ENCODE measurements at places on chromosomes 5 and 9.

- no peak for DNase-seq
Observed at GRCh38 chr9:117677572-117677971, 26.6 kb upstream of the TLR4 start.

DNA sequence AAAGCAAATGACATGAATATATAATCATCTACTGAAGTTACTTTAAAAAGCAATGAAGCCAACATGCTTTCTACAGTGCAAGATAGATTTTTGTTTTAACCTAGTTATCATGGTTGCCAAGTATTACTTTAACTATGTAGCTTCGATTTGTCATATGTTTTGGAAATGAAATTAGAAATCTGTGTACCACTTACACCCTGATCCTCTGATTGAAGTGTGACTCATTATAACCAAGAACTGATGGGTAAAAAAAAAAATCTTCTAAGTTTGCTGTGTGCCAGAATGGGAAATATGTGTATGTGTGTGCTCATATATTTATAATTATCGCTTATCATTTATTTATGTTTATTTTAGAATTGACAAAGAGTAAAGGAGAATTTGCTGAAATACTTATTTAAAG, 9.1 kb upstream of the CDC42SE2 start:
- no peak for DNase-seq

DNA sequence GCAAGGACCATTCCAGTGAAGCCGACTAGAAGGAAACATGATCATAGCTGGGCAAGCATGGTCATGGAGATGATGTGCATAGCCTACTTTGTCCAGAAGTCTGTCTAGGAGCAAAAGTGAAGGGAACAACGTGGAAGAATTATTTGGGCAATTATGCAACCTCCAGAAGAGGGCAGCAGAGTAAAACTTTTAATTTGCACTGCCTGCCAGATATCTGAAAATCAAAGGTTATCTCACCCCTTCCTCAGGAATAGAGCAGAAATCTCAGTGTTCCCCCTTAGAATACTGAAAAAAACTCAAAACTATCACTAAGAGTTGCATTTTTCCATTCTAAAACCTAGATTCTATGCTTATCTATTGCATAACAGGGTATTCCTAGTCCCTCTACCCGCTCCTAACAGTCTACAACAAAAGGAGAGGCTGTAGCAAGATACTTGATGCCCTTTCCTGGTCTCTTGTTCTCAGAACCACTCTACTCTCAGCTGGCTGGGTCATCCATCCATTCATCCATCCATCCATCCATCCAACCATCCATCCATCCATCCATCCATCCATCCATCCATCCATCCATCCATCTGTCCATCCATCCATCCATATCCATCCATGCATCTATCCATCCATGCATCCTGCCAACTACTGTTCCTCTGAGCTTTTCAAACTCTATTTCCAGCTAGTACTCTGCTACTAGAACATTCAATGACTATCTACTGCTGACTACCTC, 8.4 kb upstream of the SETD9 start:
- DNase-seq, result peak; percentile 19

DNA sequence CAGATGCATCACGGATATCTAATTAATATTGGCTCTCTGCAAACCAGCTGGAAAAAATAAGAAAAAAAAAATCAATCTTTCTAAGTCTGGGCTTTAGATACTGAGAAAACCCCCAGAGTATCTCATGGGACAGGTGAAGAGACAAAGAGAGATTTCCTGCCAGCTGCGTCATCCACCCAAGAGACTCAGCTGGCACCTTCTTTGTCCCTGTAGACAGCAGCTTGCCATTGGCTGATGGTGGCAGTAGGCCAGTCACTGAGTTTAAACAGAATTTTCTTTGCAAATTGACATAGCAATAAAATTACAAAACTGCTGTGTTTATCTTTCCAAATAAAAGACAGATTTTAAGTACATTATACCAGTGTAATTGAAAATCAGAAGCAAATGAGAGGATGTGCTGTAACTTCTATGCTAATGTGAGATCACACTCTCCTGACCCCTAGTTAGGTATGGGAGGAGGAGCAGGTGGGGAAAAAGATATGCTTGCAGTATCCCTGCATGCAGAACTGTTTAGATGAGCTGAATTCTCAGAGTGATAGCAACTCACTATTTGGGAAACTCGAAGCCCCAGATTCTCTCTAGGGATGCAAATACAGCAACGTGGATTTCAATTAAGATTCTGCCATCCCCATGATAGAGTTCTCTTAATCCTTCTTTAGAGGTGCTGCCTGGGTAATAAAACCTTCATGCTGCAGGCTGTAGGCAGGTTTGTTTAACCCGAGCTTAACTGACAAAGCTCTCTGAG, 72.2 kb downstream of the NMUR2 start:
- no peak for DNase-seq

DNA sequence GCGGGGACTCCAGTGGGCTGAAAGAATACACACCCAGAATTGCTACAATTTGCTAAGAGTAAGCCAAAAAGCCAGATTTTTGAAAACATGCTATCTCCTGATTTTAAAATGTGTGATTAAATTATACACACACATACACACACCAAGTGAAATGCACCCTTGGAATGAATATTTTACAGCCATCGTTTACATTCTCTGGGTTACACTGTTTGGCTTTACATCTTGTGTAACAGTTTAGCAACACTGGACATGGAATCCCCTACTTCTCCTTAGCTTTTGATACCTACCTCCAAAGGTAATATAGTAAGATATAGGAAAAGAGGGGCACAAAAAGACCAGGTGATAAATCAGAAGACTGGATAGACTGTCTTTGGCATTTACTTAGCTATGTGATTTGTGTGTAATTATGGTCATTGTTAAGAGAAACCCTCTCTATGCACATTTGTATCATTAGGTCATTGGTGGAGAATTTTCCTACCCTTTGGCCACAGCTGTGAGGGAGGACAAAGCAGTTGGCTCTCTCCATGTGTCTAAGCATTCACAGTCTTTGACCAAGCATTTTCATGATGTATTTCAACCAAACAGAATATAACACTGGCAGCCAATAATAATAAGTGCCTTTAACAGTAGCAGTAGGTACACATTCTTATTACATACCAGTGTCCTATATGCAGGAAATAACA, 7.6 kb downstream of the SVEP1 start:
- peak; percentile 33 for DNase-seq

DNA sequence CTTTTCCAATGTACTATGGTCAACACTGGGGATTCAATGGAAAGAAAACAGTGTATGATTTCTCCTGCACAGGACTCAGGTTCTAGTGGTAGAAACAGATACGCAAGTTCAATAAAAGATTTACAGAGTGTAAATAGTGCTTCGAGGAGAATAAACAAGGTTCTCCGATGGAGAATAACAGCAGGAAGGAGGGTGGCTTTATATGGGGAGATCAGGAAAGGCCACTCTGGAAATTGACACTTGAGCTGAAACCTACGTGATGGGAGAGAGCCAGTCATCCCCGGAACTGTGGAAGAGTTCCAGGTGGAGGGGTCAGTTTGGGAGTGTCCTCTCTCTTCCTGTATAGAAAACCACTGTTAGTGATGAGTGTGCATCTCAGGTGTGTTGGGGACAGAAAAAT, 65.9 kb downstream of the GARNL3 start:
- DNase-seq, result no peak

DNA sequence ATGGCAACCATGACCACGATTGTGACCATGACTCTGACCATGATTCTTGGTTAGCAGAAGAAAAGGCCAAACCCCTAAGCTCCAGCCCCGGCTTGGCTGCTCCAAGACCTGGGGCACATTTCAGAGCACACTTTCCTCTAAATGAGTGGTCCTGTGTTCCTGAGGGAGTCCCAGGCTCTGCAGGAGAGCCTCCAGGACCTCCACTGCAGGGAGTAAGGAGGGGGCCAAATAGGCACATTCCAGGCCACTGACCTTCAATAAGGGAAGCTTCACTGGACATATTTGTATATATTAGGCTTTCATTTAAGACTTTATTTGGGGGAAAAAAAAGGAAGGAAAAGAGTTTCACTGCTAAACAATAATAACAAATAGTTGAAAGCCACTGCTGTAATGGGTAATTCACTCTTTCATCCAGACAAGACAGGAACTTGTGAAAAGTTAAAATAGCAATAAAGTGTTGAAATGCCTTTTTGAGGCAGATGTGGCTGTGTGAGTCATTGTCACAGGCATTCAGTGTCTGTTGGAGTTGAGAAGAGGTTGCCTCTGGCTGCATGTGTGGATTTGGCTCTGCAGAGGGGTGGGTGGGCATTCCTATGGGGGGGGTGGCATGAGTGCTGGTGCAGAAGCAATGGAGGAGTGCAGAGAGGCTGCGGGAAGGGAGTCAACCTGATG, 63.9 kb upstream of the TGFBR1 start:
- DNase-seq, result peak; percentile 92

- no peak for DNase-seq
Observed at GRCh38 chr5:146334074-146334533, 4.5 kb upstream of the POU4F3 start.

- DNase-seq, result peak; percentile 32
Observed at GRCh38 chr9:75063556-75064305, 24.2 kb downstream of the NMRK1 start.

DNA sequence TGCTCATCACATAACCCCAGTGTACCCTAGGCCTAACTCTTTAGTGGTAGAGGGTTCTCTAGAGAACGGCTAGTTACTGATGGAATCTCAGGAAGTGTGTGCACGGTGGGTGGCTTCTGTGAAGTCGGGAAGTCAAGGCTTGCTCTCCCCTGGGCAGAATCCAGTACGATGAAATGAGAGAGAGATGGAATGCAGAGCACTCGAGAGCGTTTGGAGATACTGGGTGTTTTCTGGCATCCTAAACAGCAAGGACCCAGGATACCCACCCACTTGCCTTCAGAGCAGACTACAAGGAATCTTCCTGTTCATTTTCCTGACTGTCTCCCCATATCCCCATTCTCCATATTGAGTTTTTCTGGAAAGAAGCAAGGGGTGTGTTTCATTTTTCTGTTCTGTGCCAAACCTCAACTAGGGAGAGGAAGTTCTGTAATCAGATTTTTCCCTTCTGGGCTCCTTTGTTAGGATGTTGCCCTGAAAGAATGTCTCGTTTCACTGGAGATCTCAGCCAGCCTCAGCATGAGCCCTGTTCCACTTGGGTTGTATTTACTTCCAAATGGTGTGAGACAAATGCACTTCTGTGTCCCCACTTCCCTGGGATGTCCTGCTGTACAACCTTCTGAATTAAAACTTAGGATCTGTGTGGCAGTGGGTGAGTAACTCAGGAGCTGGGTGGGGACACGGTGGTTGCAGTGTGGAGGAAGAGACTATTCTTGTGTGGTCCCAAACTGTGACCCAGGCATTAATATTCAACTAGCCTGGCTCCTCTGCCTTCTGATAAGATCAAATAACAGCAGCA, 108.9 kb upstream of the SPRY4 start:
- DNase-seq, result peak; percentile 42

DNA sequence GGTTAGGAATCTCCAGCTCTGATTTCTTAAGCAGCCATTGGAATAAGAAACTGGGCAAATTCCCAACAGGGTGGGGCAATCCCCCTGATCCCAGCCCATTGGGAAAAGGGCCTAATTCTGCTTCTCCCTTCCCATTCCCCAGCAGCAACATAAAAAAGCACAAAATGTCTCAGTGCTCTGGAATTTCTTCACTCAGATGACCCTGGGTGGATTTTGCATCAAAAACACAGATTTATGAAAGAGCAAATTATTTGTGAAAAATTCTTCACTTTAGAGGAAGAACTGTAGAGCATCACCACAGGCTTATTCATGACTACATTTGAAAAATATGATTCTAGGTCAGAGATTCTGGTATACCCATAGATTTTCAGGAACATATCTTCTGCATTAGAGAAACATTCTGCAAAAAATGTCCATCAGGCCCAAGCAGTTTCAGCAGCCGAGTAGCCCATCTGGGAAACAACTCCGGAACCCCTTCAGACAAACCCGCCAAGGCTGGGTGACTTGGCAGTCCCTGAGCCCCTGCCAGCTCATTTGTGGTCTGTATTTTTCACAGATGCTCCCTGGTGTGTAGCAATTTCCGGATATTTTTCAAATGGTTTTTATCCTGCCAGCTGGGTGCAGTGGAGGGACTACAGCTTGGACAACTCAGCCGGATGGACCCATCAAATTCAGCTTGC, 102.1 kb upstream of the RANBP3L start:
- DNase-seq, result peak; percentile 90

- no peak for DNase-seq
Observed at GRCh38 chr5:150851039-150851438, 4.7 kb downstream of the IRGM start.

DNA sequence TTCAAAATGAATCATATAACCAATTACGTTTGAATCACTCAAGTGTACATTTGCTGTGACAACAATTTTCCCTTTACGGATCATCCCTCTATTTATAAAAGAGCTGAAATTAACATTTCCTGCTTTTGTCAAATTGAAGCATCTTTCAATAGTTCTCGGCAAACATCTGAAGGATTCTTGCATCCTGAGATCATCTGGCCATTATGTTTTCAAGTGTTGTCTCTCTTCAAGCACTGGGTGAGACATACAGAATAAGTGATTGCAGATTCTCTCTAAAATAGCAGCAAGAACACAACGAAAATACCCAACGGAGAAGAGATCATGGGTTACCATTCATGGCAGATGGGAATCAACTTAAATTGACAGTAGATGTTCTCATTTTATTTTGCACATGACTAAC, 283.4 kb upstream of the GRAMD2B start:
- DNase-seq, result peak; percentile 19

DNA sequence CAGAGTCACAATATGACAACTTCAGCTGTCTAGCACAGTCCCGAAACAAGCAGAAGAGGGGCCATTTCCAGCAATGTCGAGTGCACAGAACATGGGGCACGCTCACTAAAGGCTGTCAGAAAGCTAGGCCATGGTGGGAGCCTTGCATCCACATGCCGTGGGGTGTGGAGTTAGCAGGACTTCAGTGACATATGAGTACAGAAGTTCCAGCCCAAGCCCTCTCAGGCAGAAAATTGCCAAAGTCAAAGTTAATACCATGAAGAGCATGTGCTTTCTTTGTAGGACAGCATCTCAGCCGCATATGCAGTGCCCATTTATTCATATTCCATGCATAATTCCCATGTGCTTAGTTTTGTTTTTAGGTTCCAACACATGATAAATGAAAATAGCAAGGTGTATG, 26.7 kb downstream of the ECM2 start:
- DNase-seq, result no peak

DNA sequence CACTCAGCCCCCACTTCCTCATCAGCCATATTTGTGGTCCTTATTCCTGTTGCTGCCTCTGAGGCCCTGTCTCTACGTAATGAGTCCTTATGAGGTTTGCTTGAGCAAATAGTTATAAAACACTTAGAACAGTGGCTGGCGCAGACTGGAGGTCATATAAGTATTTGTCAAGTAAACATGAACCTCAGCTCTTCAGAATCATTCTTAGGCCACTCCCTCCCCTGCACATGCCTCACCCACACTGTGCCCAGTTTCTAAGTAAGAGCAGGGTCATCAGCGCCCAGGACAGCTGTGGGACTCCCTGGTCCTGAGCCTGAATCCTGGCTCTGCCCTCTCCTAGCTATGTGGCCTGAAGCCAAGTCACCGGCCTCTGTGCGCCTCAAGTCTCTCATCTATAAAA, 4.0 kb downstream of the ST6GALNAC4 start:
- DNase-seq, result no peak

GRCh38 chr9:132415181-132415580, 5.2 kb downstream of the CFAP77 start:
- DNase-seq, result no peak

GRCh38 chr9:7117676-7118561, 360.1 kb downstream of the KDM4C start:
- peak; percentile 51 for DNase-seq

- no peak for DNase-seq
Observed at GRCh38 chr5:127086589-127086988, 13.3 kb upstream of the C5orf63 start.

- DNase-seq, result peak; percentile 69
Observed at GRCh38 chr5:125823572-125823971, 599.6 kb upstream of the GRAMD2B start.

All from fibroblast of lung (primary cell).